Retina (tissue), 1 donor: ENCODE measurements at places on chromosomes 2 and 18.
A peak's percentile ranks its signal among the peaks of the same experiment; 100 is the strongest.

DNA sequence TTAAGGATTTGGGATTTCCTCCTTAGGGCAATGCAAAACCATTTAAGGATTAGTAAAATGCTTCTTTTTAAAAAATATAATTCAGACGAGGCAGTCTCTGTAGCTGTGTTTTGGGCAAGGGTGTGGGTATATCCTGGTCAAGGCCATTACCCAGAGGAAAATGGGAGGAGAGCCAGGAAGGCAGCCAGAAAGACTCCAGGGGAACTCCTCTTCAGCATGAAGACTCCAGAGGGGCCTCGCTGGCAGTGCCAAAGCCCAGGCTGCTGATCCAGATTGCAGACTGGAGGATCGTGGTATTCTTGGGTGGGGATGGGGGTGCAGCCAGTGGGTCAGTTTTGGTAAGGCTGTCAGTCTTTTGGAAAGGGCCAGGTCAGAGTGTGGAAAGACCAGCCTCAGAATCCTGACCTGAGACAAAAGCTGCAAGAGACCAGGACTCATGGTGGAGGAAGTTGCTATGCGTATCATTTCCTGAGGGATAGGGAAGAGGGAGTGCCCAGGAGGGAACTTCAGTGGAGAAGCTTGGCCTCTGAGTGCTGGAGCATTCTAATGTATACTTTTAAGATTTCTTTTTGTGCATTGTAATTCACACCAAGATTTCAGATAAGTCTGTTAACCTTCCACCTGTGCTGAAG lies 20.9 kb upstream of the RAB11FIP5 start:
- no peak for DNase-seq

- no peak for DNase-seq
These were observed 35.1 kb downstream of the REEP1 start for GRCh38 chr2:86302320-86302719.

DNA sequence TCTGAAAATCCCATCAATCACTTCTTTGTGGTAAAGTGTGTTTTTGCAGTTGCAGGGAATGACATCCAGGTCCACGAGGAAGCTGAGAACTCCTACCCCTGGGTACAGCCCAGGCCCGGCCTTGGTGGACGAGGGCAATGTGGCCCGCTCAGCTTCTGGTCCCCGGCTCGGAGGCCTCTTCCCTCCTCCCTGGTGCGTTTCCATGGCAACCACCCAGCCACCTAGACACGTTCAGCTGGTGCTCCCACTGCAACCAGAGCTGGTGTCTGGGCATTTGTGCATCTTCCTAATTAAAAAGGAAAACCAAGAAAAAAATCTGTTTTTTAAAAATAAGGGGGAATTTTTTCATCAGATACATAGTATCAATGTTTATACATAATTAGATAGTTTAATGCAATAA lies 603.6 kb upstream of the SALL3 start:
- DNase-seq: peak; percentile 55

- DNase-seq: no peak
These were observed 99.4 kb upstream of the ZNF804A start for GRCh38 chr2:184498936-184499335.

- DNase-seq: no peak
These were observed 193.9 kb downstream of the NBAS start for GRCh38 chr2:15367205-15367604.

- DNase-seq: no peak
These were observed 962.3 kb upstream of the NRXN1 start for GRCh38 chr2:51994123-51994763.

GRCh38 chr2:171652416-171652785 lies 34.9 kb upstream of the DYNC1I2 start:
- DNase-seq: no peak

DNA sequence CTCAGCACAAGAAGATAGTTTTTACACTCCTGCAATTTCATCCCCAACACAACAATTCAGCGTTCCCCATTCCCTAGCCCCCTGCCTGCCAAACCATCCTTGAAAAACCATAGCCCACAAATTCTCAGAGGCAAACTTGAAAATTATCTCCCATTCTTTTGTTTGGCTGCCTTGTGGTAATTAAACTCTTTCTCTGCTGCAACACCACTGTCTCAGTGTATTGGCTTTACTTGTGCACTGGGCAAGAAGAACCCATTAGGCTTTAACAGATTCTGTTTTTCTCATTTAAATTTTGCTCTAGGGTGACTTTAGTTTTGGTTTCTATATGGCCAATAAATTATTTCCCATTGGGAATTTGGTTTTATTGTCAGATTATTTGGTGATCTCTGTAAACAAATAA lies 23.2 kb upstream of the FTCDNL1 start:
- DNase-seq: no peak

DNA sequence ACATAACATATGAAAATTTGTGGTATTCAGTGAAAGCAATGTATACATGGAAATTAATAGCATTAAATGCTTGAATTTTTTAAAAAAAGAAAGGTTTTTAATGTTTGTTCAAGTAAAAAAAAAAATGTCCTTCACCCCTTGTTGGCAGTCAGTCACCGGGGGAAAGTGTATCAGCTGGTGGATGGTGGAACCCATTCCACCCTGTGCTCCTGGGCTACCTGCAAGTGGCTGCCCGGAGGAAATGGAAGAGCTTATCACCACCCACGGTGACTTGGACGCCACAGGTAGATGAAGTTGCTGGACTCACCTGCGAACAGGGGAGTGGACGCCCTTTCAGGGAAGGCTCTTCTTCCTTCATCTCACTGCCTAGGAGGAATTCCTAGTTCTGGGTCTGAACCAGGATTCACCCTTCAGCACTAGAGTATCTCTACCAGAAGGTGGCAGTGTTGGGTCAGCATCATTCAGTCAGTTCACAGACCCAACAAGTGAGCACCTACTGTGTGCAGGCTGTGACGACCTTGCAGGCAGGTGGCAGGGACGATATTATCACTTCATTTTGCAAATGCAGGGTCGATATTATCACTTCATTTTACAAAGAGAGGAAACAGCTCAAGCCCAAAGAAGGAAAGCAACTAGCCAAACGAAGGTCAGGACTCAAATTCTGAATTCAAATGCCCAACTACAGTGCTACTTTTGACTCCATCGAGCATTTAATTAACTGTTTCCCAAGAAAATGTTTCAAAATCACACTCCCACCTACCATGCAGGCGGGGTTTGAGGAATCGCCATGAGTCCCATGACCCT lies 35.8 kb downstream of the CIB4 start:
- DNase-seq: peak; percentile 69

DNA sequence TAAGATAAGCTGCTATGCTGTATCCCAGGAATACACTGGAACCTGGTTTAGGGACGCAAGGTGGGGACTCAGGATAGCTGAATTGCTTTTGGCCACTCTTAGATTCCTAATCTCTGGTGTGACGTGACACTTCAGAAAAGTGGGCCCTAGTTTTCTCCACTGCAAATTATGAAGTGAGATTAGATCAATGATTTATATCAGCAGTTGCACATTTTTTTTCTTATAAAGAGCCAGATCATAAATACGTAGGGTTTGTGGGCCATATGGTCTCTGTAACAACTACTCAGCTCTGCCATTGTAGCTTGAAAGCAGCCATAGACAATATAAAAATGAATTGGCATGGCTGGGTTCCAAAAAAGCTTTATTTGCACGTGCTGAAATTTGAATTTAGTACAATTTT lies 85.4 kb upstream of the CPO start:
- DNase-seq: no peak

GRCh38 chr2:112229348-112229747 lies 25.5 kb downstream of the ZC3H8 start:
- no peak for DNase-seq

GRCh38 chr2:118986738-118987137 lies 44.7 kb downstream of the MARCO start:
- DNase-seq: no peak

DNA sequence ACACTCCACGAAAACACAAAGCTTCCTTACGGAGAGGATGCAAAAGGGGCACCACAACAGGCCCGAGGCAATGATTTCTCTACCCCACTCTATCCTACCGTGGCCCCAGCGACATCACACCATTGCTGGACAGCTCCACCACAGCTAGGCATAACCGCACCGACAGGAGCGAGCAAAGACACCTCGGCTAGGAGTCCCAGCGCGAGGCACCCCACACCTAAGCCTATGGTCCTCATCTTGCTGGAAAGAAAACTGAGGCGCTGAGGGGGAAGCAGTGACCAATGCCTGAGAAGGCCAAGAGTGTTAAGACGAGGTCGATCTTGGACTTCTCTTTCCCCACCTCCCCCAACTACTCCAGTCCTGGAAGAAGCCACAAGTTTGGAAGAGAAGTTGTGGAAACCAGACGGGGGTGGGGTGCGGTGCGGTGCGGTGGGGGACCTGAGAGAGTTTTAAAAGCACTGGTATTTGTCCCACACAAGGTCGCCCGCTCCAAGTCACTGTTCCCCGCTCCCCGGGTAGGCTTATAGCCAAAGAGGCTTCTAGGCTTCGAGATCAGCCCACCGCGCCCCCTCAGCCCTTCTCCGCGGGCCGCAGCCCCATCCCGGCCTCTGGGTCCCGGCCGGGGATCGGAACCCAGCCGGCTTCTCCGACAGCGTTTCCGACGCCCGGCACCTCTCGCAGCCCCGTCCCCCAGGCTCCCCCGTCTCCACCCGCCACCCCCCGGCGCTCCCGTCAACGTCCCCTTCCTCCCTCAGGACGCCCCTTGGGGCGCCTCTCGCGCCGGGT lies 766 bp downstream of the PDE6D start:
- DNase-seq: peak; percentile 39

GRCh38 chr18:3110034-3110752 lies 97.2 kb upstream of the LPIN2 start:
- no peak for DNase-seq

- peak; percentile 78 for DNase-seq
These were observed 216.3 kb upstream of the DTNA start for GRCh38 chr18:34493566-34494358.

DNA sequence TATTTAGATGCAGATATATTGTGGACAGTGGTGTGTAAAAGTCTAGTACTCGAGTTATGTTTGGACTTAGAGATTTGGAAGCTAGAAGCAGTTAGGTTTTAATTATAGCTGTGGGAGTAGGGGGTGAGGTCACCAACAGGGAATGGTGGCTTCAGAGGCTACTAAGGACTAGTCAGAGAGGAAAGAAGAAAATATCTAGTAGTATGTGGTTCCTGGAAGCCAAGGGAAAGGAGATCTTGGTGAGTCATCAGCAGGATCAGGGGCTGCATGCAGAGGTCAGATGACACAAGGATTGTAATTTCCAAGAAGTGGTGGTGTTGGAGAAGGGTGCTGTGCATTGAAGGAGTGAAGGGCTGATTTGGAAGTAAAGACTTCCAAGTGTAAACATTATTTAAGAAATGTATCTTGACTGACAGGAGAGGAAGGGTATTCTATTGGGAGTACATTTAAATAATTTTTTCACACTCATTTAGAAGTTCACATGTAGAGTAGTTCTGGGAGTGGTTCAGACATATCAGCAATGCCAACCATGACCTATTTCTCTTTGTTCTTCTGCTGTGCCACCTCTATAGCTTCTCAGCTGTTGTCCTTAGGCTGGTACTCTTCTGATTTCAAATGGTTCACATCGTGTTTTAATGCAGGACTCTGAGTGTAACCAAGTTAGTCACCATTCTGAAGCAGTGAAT lies 59.1 kb downstream of the ACSL3 start:
- no peak for DNase-seq

- no peak for DNase-seq
These were observed 65.7 kb downstream of the LRRTM1 start for GRCh38 chr2:80238692-80239469.

GRCh38 chr2:121333834-121334558 lies 49.0 kb upstream of the TFCP2L1 start:
- no peak for DNase-seq

GRCh38 chr18:76449111-76449453 lies 46.0 kb downstream of the ZNF516 start:
- no peak for DNase-seq

GRCh38 chr2:220134756-220135534 lies 507.5 kb downstream of the SLC4A3 start:
- no peak for DNase-seq

DNA sequence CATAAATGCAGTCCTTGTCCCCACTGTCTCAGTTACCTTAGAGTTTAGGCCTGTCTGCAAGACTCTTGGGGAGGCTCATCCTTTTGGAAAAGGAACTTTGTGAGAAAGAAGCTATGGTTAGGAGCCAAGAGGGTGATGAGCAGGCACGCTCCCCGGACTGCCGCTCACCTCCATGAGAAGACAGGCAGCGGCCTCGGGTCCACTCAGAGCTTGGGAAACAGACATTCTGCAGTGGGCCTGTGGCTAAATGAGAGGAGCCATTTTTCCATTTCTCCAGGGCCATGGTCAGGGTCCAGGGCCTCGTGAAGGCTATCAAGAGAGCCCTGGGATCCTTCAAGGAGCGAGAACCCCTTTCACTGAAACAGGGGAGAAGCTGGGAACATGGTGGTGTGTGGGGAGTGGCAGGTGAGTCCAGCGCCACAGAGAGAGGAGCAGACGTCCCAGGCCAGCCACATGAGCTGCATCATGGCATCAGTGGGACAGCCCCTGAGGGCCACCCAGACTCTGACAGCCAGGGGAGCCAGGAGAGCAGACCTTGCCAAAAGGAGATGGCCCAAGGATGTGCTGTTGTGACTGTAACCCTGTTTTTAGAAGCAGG lies 4.0 kb upstream of the TEX51 start:
- no peak for DNase-seq

DNA sequence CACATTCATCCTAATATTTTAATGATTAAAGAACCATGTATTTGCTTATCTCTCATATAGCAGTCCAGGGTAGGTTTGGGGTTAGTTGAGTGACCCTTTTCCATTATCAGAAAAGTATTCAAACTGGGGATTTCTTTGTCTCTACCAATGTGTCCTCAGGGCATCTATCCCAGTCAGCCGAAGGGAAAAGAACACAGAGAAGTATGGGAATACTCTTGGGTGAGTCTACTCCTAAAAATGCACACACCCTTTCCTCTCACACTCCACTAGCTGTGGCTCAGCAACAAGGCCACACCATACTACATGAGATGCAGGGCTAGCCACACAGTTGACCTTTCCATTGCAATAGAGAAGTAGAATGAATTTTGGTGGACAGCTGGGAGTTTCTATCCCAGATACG lies 114.3 kb downstream of the NXPH2 start:
- DNase-seq: no peak

GRCh38 chr18:76410660-76411417 lies 84.2 kb downstream of the ZNF516 start:
- no peak for DNase-seq

DNA sequence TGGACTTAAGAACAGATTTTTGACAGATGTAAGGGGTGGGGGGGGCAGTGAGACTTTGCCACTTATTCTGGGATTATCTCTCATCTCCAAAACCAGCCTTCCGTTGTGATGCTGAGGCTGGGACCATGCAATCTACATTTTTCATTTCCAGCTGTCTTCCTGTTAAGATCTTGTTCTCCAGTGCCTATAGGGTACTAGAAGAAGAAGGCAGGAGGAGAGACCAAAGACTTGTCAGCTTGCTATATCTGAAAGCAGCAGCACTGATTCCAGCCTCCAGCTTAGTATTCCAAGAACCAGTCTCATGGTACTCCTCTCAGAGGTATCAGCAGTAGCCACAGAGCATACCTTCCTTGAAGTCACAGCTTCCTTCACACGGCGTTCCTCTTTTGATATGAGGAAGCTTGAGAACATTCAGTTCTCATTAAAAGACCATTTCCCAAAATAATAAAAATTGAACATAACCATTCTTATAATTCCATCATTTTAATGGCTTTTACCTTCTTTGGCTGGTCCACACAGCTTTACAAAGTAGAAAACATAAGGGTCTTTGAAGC lies 49.8 kb downstream of the USP34 start:
- DNase-seq: no peak
